Natural killer cell treated with Interleukin-12 subunit alpha and Interleukin-12 subunit beta and Interleukin-15 and Interleukin-18, amount 100 ng/mL, for 72 hours (primary cell): ENCODE measurements at places on chromosomes 2 and 18. TPM values are rescaled to one million over a fixed set of nuclear protein-coding genes. Genes with fewer than 3 reads are reported as not detected.
A peak's percentile ranks its signal among the peaks of the same experiment; 100 is the strongest.

Gene HOXD12
- total RNA-seq: not detected

- peaks cover 8% of the 10 kb centered on the region for H3K27me3 ChIP-seq
- H3K4me1 ChIP-seq: no peaks in the 10 kb centered on the region
- H3K27ac ChIP-seq: no peak overlapping the region
- no peak overlapping the region for H3K4me3 ChIP-seq
- H3K36me3 ChIP-seq: no peaks in the 10 kb centered on the region
These were observed 462.7 kb downstream of the METTL4 start for GRCh38 chr18:2108591-2108990.

Gene RFX8
- 2.1 TPM for total RNA-seq

Gene TMEM247
- not detected for total RNA-seq

DNA sequence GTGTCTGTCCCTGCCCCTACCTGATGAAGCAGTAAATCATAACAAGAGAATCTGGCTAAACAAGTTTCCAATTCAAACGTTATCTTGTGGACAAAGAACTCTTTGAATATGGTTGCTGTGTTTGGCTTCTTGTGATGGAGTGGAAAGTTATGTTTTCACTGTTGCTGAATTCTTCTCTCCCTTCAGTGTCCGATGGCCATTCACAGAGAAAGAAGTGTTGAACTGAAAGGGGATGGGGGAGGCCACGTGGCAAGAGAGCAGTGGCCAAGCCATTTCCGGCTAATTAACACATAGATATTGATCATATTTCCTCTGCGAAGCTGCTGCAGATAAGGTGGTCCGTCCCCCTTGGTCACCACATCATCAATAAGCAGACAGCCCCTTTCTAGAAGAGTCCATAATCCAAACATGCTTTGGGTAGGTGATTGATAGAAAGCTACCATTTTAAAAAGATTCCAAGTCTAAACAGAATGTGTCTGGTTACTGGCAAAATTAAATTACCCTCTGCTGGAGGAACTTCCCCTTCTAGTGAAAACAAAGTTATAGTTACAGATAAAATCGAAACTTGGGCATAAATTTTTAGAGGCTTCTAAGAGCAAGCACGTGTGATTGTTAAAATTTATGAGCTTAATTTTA, 36.9 kb upstream of the FZD7 start:
- no peak overlapping the region for H3K27ac ChIP-seq
- H3K27me3 ChIP-seq: peaks cover 21% of the 10 kb centered on the region
- no peak overlapping the region for H3K4me3 ChIP-seq
- DNase-seq: no peak
- H3K36me3 ChIP-seq: no peaks in the 10 kb centered on the region
- no peaks in the 10 kb centered on the region for H3K4me1 ChIP-seq

GRCh38 chr2:224594840-224595239, 9.7 kb upstream of the CUL3 start:
- no peak overlapping the region for H3K27ac ChIP-seq
- no peak for DNase-seq
- H3K36me3 ChIP-seq: no peaks in the 10 kb centered on the region
- H3K4me1 ChIP-seq: no peaks in the 10 kb centered on the region
- no peaks in the 10 kb centered on the region for H3K27me3 ChIP-seq
- no peak overlapping the region for H3K4me3 ChIP-seq

GRCh38 chr18:44536046-44536445, 144.6 kb upstream of the SETBP1 start:
- H3K4me1 ChIP-seq: no peaks in the 10 kb centered on the region
- no peak overlapping the region for H3K27ac ChIP-seq
- DNase-seq: no peak
- no peaks in the 10 kb centered on the region for H3K27me3 ChIP-seq
- no peak overlapping the region for H3K4me3 ChIP-seq

Gene ANKRD30B
- total RNA-seq: not detected

Gene CHST9
- not detected for total RNA-seq

Gene VAMP8
- 160 TPM for total RNA-seq

DNA sequence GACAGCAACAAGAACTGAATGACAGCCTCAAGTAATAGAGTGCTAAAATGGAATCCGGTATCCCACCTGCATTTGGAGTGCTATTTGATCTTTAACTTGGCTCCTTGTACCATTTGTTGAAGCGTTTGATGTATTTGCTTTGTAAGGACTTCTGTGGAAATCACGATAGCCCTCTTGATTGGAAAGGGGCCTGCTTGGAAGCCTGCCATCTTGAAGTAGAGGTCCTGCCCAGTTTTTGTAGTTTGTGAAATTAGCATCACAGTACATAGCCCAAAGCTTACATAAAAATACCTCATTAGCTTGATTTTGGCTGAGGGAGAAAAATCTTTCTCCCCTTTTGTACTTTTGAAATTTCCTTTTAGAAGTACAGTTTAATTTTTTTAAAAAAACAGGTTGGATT, 2.7 kb downstream of the CDCA7 start:
- no peak for DNase-seq
- no peak overlapping the region for H3K27ac ChIP-seq
- peaks cover 34% of the 10 kb centered on the region for H3K27me3 ChIP-seq
- H3K36me3 ChIP-seq: peaks cover 25% of the 10 kb centered on the region
- H3K4me3 ChIP-seq: no peak overlapping the region
- peaks cover 46% of the 10 kb centered on the region for H3K4me1 ChIP-seq

DNA sequence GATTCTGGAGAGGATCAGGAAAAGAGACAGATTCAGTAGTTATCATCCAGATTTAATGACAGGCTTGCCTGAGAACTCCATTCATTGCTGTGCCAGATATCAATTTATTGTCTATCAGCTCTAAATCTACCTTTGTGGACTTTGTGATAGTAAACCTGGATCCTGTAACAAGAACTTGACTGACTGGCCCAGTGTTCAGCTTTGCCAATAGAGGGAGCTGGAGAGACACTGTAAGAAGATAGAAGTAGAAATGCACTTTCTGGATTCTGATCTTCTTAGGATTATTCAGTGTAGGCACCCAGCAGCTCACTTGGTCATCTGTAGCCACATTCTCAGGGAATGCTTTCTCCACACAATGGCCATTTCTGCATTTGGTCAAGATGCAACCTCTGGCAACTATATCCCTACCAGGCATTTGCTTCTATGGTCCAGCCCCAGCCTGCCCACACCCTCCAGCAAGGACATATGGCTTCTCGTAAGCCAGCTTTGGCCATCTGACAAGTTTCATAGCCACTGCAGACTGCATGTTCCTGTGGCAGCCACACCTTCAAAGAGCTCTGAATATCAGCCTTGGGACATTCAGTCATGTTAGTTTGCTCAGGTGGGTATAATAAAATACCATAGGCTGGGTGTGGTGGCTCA, 6.1 kb upstream of the SERPINB8 start:
- H3K4me1 ChIP-seq: peaks cover 19% of the 10 kb centered on the region
- H3K36me3 ChIP-seq: peaks cover 1% of the 10 kb centered on the region
- DNase-seq: no peak
- H3K27me3 ChIP-seq: peaks cover 14% of the 10 kb centered on the region
- H3K27ac ChIP-seq: no peak overlapping the region

GRCh38 chr2:27431395-27431794, 3.0 kb downstream of the NRBP1 start:
- peak overlapping the region; percentile 85 for H3K27ac ChIP-seq
- DNase-seq: peak; percentile 71
- peaks cover 25% of the 10 kb centered on the region for H3K36me3 ChIP-seq
- no peaks in the 10 kb centered on the region for H3K27me3 ChIP-seq

Gene HOXD1
- not detected for total RNA-seq

DNA sequence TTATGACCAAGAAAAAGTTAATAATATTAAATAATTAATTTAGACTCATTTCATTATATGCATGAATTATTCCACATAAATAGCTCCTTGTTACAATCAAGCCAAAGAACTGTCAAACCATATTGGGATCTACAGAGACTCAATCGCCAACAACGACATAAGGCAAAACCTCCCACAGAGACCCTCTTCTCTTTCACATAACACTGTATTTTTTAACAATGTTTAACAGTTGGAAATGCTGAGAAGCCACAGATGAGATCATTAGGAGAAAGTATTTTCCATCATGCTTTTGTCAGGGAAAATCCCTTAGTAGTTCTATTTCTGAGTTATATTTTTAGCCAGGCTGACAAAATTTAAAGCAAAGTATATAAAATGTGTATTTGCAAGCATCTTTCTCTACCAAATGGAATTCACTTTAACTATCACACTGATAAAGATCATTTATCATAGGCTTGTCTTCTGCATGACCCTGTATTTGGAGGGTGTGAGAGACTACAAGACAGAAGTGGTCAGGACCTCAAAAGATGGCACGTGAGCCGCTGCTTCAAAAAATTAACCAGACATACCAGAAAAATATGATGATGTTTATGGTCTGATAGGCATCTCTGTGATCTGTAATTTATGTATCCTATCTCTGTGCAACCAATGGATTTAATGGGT, 383.8 kb downstream of the NRXN1 start:
- H3K27me3 ChIP-seq: no peaks in the 10 kb centered on the region
- no peak overlapping the region for H3K27ac ChIP-seq
- DNase-seq: no peak
- no peaks in the 10 kb centered on the region for H3K4me1 ChIP-seq
- H3K4me3 ChIP-seq: no peak overlapping the region
- no peaks in the 10 kb centered on the region for H3K36me3 ChIP-seq

Gene LCT
- 0.33 TPM for total RNA-seq

Gene THUMPD2
- 9.9 TPM for total RNA-seq
